Activated naive CD8-positive, alpha-beta T cell treated with anti-CD3 and anti-CD28 coated beads, Interleukin-2, amount 50 U/mL, for 16 hours (primary cell): ENCODE measurements at places on chromosomes 3 and 15.
A peak's percentile ranks its signal among the peaks of the same experiment; 100 is the strongest.

GRCh38 chr15:40242213-40242599 lies 3.3 kb downstream of the PAK6 start:
- DNase-seq = no peak

DNA sequence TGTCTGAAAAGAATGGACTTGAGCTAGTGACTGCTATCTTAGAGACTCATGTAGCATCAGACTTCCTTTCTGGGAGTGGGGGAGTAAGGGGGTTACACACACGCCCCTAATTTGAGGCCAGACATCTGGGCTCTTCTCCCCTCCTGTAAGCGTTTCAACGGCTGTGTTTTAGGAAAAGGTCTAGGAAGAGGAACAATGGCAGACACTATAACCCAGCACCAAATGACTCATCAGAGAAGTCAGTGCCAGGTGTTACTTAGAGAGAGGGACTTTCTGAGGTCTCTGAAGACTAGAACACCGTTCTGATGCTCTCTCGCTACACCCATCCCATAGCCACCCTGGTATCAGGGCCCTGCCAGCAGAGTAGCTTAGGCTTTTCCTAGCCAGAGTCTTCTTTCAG lies 65.5 kb downstream of the SSUH2 start:
- DNase-seq = no peak

DNA sequence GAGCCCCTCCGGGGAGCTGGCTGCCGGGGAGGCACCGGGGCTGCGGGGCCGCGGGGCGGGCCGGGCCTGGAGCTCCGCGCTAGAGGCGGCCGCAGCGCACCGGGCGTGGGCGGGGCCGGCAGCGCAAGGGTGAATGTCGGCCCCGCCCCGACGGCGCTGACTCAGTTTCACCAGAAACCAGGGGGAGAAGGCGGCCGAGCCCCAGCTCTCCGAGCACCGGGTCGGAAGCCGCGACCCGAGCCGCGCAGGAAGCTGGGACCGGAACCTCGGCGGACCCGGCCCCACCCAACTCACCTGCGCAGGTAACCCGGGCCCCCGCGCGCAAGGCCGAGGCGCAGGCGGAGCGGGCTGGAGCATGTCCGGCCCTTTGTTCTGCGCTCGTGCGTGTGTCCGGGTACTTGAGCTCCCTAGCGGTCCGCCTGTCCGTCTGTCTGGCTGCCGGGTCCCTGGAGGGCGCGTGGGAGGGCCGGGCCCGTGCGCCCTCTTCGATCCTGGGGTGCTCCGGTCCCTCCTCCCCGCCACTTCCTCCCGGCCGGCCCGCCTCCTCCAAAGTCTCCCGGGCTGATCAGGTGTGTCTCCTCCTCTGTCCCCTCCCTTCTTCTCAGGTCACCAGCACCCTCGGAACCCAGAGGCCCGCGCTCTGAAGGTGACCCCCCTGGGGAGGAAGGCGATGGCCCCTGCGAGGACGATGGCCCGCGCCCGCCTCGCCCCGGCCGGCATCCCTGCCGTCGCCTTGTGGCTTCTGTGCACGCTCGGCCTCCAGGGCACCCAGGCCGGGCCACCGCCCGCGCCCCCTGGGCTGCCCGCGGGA lies at the start of gene SPINT1:
Gene SPINT1, plus strand, starts transcription at position 164 of the 811 bp plus-strand sequence. Its CDS starts 507 bp downstream, at position 671.
- DNase-seq = peak; percentile 36

DNA sequence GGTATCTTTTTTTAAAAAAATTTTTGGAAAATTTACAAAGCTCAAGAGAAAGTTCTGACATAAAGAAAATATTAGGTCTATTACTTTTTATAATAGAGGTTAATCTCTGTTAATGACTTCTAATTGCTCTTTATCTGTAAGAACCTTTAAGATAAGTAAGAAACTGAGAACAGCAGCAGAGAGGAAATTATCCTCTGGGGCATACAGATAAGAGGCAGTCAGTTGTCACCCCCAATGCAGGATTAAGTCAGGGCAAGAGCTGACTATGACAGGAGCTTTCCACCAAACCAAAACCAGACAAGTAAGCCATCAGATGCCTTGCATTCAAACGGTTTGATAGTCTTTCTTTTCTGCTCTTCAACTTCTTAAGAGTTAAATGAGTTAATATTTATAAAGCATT lies 149.0 kb downstream of the GSK3B start:
- no peak for DNase-seq

GRCh38 chr3:128362026-128362965 lies 104.4 kb downstream of the DNAJB8 start:
- DNase-seq = no peak

GRCh38 chr3:188243124-188243795 lies 89.3 kb downstream of the LPP start:
- DNase-seq = no peak
